Tibial artery (tissue), 4 donors: ENCODE measurements at places on chromosomes 4 and X.

DNA sequence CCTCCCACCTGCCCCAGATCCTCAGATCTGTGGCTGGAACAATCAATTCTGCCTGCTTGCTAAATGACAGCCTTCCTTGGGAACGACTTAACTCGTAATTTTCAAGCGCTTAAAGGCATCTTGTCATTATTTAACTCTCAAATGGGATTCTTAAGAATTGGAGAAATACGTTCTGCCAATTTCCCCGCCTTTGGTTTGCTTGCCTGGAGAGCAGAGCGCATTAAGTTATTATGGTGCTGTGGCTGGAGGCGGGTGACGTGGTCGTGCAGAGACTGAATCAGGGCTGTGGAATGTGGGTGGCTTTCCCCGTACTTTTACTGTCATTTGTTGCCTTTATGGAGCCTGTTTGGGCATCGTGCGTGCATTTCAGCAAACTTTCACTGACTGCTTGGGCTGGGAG lies 78.9 kb upstream of the PSAPL1 start:
- no peak for DNase-seq

- no peak for DNase-seq
Observed at GRCh38 chrX:15563056-15563455, 37.7 kb downstream of the ACE2 start.

DNA sequence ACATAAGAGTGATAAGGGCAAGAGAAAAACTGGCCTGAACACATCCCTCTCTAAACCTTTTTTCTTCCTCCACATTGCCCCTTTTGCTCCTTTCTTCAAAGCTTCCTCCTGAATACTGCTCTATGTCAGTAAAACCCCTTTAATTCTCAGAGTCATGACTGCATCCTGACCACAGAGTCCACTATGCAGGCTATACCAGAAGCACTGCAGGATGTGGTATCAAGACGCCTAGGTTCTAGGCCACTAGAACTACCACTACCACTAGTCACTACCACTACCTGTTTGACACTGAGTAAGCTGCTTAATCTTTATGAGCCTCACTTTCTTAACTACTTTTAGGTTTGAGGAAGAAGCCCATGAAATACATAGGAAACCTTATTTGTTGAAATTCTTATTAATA lies 38.7 kb downstream of the ARHGEF9 start:
- no peak for DNase-seq

DNA sequence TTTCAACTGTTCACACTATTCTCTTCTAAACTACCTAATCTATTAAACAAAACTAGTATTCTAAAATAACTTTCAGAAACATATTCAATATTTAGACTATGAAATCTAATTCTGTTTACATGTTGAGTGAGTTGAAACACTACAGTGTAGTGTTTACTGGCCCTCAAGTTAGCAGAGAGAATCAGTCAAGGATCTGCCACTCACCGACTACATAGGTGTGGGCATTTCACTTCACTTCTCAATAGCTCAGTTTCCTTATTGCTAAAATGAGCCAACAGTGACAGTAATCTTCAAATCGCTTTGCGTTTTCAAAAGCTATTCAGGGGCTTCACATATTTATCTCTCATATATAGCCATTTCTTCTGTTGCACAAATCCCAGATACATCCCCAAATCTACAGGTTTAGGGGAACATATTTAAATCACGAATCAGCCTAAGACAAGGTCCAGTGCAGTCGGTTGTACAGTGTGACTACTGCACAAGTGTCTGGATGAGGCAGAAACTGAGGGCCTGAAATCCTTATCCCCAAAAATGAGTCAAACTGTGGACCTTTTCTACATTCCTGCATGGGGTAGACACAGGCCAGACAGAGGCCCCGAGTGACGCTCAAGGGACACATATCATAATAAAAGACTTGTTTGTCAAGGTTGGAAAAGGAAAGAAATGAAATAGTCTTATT lies 129.8 kb downstream of the PPP3CA start:
- DNase-seq: no peak

DNA sequence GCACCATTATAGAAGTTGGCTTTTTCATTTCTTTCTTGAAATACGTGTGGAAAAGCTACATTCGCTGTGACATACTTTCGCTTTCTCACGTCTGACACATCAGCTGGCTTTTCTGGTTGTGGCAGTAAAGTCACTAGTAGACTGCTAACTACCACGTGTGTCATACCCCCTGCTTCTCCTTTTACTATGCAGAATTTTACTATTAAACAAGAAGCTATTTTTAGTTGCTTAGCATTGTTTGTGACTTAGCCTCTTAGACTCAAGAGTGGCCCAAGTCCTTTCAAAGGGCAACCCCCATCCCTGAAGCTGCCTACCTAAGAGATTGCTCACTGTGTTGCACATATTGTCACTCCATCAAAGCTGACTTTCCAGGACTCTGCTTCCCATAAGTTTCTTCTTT lies 2.1 kb upstream of the IL2 start:
- no peak for DNase-seq

DNA sequence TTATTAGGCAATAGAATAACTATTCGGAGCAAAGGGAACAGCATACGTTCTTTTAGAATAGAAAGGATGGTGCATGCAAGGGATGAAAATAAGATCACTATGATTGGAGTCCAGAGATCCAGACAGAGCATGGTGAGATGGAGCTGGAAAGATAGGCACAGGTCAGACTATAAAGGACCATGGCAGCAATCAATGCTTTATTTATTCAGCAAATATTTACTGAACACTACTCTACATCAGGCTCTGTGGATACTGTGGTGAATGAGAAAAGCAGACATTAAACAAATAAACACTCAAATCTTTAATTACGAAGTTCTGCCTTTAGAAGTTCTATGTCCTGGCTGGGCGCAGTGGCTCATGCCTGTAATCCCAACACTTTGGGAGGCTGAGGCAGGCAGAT lies 44.7 kb upstream of the ACSL4 start:
- DNase-seq: no peak

- DNase-seq: no peak
Observed at GRCh38 chr4:83974111-83974780, 438.3 kb downstream of the GPAT3 start.

- DNase-seq: no peak
Observed at GRCh38 chr4:181662383-181662782, 580.8 kb upstream of the TENM3 start.

- no peak for DNase-seq
Observed at GRCh38 chrX:12711435-12712040, 79.7 kb upstream of the PRPS2 start.

DNA sequence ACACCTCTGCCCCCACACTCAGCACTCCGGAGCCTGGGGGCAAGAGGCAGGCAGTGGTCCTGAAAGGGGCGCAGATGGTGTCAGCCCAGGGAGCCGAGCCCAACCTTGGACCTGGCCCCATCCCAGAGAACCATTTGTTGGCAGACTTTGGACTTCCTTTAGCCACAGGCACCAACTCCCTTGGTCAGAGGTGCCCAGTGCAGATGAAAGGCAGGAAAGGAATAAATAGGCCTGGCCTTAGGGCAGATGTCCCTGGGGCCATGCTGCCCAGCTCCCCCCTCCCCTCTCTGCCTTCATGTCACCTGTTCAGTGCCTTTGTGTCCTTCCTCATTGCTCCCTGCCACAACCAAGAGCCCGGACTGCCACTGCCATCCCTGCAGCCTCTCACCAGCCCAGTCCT lies 52.8 kb downstream of the SEL1L3 start:
- no peak for DNase-seq

GRCh38 chrX:80572636-80573035 lies 152.4 kb downstream of the TENT5D start:
- DNase-seq: no peak

GRCh38 chr4:8362483-8362882 lies 78.0 kb downstream of the ACOX3 start:
- DNase-seq: no peak

GRCh38 chrX:67872958-67873357 lies 329.1 kb downstream of the AR start:
- DNase-seq: no peak

- DNase-seq: no peak
Observed at GRCh38 chr4:186807808-186808629, 84.4 kb upstream of the FAT1 start.

- DNase-seq: no peak
Observed at GRCh38 chr4:13403833-13404232, 80.3 kb downstream of the RAB28 start.
